KG1 (cell line): ENCODE measurements at places on chromosomes 16 and 17.
A peak's percentile ranks its signal among the peaks of the same experiment; 100 is the strongest.

DNA sequence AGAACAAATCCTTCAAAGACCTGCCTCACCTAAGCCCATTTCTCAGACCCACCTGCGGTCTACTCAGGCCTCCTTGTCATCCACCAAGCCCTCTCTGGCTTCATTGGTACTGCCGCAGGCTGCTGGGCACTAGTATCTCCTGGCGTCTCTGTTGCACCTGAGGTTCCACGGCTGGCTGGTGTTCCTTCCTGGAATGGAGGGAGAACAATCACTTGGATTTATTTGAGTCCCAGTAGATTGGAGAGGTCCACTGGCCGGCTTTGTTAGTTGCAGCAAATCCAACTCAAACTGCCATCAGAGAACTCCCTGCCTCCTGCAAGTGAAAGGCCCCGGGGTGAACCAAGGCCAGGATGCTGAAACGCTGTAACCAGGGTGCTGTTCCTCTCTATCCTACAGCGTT is 15.3 kb downstream of the MIS12 start:
- DNase-seq, result no peak

GRCh38 chr16:56320811-56321558 is 104.4 kb downstream of the AMFR start:
- no peak for DNase-seq

DNA sequence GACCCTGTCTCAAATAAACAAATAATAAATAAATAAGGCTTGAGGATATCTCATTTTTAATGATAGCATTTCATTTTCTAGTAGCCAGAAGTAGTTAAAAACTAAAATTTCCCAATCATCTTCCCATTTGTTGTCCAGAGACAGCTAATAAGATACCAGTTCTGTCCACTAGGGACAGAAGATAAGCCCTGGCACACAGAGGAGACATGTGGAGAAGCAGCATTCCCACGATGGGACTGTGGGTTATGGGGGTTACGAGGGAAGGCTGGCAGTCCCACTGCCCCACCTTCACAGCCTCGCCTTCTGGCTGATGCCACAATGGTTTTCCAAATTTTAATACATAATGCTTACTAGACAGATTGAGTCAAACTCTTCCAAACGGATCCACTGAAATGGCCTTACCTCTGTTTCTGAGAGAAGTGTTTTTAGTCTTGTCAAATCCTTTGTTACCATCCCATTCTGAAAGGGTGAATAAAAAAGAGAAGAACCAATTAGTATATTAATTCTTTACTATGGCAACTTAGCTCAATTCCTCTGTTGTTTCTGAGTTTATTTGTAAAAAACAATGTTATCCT is 44.2 kb downstream of the HELZ start:
- no peak for DNase-seq

- no peak for DNase-seq
These were observed 52.2 kb downstream of the ZDHHC7 start for GRCh38 chr16:84959045-84959576.

DNA sequence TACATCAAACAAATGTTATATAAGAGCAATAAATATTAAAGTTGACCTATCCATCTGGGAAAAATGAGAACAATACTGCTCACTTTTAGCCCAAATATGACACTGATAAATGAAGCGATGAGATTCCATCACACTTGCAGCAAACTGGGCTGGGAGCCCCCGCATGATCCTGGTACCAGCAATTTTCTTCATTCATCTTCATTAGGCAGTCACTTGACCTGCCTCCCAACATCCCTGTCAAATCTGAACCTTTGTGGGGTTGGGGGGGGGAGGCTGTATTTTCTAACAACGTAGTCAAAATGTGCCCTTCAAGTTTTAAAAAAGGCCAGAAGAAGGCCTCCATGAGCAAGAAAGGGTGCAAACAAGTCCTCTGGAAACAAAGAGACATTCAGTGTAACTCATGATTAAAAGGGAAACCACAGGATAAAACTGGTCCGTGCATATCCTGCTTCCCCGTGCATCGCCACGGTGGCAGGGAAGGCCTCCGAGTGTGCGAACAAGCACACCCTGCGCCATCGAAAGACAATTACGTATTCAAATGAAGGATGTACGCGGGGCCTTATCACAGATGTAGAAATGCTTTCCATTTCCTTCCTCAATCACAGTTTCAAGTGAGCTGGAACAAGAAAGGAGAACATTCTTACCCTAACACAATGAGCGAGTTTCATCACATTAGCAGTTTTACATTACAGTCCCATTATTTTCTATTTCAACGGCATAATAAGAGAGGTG is 48.4 kb downstream of the TOX3 start:
- no peak for DNase-seq

GRCh38 chr17:77363821-77364361 is 223.1 kb downstream of the SEC14L1 start:
- no peak for DNase-seq

DNA sequence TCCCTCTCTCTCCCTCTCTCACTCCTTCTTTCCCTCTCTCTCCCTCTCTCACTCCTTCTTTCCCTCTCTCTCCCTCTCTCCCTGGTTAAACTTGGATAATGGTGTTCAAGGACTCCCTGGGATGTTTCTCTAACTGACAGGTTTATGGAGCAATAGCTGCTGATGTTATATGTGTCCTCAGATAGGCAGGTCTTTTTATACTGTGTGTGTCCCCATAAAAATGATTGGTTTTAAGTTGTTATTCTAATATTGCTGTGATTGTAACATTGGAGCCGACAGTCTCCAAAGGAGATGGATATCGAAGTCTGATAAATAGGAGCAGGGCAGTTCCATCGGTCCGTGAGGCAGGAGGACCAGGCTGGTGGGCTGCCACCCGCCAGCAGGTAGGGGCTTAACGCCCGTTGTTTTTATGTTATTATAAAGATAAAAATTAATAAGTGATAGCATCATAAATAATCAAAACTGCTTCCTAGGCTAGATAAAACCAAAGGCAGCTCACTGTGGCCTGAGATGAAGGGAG is 38.1 kb upstream of the C16orf82 start:
- no peak for DNase-seq

DNA sequence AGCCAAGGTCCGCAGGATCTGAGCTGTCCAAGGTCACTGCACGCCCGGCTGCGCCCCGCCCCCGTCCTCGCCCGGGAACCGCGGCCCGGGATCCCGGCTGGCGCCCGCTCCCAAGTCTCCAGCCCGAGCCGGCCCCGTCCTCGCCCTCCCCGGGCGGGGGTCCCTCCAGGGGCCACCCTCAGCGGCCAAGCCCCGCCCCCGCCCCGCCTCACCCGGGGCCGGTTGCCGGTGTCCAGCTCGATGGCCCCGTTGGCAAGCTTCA is 216 bp downstream of the VPS9D1 start:
- peak; percentile 40 for DNase-seq

DNA sequence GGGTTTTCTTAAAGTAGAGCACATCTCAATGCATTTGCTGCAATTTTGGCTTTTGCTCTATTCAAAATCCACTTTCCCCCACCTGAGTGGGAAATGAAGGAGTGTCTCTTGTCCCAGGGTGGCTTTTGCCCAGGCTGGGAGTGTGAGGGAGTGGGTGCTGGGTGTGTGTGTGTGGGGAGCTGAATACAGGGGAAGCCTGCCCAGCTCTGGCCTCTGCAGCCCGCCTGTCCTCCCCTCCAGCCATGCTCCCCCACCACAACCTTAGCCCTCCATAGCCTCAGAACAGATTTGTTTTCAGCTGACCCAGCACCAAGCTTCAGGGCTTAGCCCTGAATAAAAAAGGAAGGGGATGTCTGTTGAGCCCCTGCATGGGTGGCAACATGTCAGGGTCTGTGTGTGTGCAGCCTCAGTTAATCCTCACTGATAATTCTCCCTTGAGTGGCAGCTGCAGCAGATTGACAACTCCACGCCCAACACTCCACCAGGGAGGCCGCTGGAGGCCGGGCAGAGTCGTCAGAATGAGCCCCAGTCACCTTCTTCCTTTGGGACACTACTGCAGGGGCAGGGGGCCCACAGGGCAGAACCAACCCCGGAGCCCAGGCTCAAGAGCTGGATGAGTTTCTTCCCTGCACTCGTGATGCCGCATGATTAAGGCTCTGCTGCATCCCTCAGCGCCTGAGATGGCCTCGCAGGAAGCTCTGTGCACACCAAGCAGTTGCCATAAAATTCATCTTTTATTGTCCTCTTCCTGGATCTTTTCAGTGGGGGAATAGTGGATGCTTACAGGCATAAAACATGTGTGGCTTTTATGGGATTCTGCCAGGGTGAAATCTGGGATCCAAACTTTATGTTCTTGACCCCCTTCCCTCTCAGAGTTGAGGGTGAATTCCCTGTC is 55.0 kb downstream of the SPACA3 start:
- DNase-seq, result no peak

- DNase-seq, result no peak
These were observed 60.0 kb downstream of the MEAK7 start for GRCh38 chr16:84444476-84444875.

- no peak for DNase-seq
These were observed 34.9 kb downstream of the UBE2G1 start for GRCh38 chr17:4331614-4332013.

DNA sequence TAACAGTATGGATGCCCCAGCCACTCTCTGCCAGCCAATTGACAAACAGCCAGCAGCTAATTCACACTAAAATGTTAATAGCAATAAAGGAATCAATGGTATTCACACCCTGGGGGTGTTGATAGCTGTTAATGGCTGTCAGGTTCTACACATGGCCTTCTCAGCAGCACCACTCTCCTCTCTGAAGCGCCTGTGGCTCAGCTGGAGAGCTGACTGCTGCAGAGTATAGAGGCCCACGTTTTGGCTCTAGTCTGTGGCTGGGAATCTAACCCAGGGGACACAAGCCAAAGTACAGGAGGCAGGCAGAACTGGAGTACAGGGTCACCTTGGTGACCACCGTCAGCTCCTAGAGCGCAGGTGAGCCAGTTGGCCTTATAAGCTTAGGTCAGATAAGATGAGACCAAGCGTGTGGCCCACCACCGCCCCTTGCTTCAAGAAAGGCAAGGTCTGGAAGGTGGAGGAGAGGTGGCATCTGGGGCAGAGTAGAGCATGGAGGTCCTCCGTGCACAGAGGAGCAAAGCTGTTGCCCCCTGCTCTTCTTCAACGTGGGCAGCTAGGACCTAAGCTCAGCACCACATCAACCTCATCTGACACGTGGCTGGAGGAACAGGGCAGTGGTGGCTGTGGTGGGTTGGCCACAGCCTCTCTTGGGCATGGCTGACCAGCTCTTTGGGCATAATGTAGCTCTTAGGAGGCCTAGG is 25.4 kb downstream of the CCR7 start:
- DNase-seq, result no peak

DNA sequence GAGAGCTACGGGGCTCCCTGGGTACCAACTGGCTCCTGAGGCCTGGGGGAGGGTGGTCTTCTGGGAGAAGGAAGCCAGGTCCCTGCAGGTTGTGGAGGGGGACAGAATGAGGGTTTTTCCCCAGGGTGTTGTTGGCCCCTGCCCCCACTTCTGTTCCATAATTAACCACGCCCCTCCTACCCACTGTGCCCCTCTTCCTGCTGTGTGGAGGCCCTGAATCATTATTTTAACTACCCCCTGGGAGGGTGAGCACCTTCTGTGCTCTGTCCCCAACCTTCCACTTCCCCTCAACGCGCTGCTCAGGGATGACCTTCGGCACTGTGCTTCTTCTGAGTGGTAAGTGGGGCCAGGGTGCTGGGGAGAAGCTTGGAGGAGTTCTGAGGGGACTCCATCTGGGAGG is at the start of gene ITGAD:
Gene ITGAD, plus strand, starts transcription at position 280 of the 400 bp plus-strand sequence. Its CDS starts 26 bp downstream, at position 306.
- no peak for DNase-seq

DNA sequence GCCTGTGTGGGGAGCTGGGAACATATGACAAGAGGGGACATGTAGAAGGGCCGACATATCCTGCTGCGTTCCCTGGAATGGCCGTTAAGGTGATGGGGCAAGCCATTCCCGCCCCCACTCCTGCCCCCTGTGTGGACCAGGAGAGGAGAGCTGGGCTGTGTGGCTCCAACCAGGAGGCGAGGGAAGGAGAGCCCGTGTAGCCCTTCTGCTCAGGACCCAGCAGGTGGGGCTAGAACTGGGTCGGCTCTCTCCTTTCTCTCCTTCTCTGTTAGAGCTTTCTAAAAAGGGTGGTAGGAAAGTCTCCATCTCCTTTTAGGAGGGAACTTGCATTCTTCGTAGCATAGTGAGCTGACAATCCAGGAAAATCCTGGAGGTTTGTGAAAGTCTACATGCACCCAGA is 12.8 kb downstream of the SPHK1 start:
- DNase-seq, result no peak

DNA sequence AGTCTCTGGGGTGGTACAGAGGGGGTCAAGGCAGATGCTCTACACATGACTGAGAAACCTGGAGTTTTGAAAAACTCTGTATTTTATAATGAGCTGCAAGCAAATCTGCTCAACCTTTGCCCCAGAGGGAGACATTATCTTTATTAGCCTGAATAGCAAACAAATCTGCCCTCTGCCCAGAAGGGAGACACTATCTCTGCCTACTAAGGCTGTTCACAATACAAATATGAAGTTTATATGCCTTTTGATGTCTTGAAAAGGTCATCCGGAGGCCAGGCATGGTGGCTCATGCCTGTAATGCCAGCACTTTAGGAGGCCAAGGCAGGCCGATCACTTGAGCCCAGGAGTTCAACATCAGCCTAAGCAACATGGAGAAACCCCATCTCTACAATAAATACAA is 11.0 kb upstream of the XYLT1 start:
- no peak for DNase-seq

- DNase-seq, result peak; percentile 37
These were observed 10.3 kb downstream of the HSPB9 start for GRCh38 chr17:42132941-42133340.

- no peak for DNase-seq
These were observed 15.9 kb downstream of the KPNB1 start for GRCh38 chr17:47665655-47666054.

DNA sequence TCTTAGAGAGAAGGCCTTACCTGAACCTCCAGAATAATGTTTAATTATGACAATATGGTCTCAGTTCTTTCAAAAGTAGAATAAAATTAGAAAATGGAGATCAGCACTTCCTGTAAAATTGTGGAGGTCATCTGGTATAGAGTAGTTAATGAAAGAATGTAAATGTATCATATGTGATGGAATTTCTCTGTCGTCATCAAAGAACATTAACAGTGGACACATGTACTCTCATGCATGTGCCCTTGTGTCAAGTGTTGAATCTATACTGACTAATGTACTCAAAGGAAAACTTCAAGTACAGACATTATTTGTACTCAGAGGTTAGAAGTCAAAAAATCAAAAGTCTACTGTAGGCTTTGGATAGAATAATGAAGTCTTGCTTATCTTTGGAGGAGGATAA is 129.2 kb upstream of the MYOCD start:
- DNase-seq, result no peak
